ENCODE measurements at places on chromosomes 11 and 22.

- DNase-seq: no peak
These were observed 46.5 kb upstream of the SORL1 start for GRCh38 chr11:121405646-121406045.

- peak; percentile 23 for DNase-seq
These were observed 45.6 kb downstream of the SMCO4 start for GRCh38 chr11:93497596-93497995.

- no peak for DNase-seq
These were observed 13.0 kb upstream of the OPCML start for GRCh38 chr11:133545199-133545803.

DNA sequence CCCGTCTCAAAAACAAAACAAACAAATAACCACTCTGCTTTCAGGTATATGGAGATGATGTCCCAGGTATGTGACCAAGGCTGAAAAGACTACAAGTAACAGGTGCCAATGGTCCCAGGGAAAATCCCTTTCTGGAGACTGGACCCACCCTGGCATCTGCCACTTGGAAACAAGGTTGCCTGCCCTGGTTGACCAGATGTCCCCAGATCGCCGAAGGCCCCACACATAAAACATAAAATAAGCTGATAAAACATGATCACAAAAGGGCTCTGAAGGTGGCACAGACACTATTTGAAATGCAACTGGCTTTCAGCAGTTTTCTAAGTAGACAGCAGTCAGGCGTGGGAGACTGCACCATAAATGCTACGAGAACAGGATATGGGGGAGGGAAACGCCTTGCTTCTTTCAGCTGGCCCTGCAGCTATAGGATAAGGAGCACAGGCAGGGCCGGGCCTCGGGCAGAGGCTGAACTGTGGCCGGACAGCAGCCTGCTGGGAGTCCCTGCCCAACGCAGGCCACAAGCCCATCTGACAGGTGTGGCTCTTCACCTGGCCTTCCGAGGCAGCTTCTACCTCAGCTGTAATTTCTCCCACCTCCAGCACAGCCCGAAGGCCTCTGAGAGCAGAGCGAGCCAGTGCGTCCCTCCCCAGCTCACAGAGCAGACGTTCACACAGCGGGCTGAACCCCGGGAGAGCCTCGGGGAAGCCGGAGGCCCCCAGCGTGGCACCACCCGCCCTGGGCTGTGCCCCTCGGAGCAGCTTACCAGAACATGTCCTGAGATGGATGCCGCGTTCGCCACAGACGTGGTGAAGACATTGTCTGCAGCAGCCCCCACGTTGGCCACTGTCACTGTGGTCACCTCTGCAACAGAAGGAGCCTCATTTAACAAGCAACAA is 4.0 kb downstream of the DEAF1 start:
- peak; percentile 50 for DNase-seq

DNA sequence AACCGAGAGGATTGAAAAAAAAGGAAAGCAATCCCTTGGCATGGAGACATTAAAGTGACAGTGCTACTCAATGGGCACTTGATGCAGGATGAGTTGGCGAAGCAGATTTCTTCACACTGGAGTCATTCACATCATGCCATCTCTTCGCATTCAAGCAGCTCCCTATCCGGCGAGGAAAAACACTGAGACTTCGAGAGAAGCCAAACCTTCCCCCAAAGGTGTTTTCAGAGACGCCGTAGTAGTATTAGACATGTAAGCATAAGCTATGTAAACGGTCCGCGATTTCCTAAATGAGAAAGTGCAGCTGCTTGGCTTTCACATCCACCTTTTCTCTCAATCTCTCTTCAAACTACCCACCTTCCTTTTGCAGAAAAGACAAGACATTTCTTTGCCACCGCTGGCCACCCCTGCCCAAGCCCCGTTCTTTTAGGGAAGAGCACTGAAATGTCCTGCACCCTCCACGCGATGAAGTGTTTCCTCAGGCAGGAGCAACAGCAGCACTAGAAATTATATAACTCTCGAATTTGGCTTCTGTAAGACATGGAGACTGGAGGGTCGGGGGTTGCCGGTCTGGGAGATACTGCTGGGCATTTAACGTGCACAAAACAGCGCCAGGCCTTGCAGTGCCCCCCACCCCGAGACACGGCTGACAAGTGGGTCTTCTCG is at the start of gene DLG2:
TSS of gene DLG2 (minus strand) at position 13 of the 666 bp plus-strand sequence.
- no peak for DNase-seq

DNA sequence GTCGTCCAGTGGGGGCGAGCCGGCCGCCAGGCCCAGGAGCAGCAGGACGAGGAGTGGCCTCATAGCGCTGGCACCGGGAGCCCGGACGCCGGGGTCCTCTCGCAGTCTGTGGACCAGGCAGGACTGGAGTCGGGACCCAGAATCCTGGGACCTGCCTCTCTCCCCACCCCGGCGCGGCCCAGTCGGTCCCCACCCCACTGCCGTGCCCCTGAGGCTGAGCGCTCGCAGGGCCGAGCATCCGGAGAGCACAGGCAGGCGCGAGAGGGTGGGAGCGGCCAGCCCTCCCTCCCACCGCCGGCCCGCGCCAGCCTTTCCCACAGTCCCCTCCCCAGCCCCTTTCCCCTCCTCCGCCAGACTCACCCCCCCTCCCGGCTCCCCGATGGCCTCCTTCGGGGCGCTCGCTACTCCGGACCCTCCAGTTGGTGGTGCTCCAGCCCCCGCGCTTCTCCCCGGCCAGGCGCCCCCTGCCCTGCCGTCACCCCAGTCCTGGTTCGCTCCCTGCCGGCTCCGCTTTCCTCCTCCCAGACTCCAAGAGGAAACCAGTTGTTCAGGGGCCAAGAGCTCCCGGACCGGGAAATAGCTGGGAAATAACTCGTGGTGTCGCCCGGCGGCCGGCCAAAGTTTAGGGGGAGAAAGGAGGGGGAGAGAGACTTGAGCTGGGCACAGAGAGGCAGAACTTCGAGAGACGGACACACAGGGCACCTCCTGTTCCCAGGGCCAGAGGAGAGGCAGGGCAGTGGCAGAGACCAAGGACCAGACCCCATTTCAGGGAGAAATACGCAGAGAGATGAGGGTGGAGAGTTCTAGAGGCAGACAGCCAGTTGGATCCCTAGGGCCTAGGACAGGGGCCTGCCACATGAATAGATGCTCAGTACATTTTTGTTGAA is at the start of gene C1QTNF5:
TSS of gene C1QTNF5 (minus strand) at position 549 of the 887 bp plus-strand sequence. CDS start at position 63, 486 bp downstream.
- peak; percentile 82 for DNase-seq

- no peak for DNase-seq
These were observed 100.9 kb downstream of the SYN3 start for GRCh38 chr22:32957200-32957803.

GRCh38 chr22:39437791-39438704 is 18.8 kb upstream of the MGAT3 start:
- DNase-seq: no peak

DNA sequence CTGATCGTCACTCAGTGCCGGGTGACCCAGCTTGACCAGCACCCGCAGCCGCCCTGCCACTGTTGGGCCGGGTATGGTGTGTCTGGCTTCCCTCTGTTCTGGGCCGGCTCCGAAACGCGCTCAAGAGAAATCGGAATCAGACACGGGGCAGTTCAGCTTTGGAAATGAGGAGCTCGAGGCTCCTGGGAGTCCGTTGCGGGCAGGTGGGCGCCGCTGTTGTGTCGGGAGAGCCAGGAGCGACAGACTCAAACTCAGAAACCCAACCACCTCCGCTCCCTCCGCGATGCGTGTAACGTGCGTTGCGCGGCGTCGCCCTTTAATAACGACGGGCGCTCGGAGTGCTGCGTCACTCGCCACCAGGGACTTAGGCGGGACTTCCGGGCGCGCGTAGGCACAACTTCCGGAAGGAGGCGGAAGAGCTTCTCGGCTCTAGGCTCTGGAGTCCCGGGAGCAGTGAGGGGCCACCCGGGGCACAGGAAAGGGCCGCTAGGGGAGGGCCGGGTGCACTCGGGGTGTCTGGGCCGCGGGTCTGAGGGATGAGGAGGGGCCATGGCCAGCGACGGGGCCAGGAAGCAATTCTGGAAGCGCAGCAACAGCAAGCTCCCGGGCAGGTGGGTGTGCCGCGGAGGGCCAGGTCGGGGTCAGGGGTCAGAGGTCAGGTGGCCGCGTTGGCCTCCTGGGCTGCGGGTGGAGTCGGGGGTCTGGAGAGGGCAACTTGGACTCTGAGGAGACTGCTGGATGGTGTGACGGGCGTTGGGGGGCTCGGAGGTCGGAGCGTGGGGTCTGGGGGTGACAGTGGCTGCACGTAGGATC is at the start of gene TBC1D22A:
TSS of gene TBC1D22A (plus strand) at position 413 of the 813 bp plus-strand sequence. CDS start at position 550, 137 bp downstream.
- DNase-seq: peak; percentile 95

DNA sequence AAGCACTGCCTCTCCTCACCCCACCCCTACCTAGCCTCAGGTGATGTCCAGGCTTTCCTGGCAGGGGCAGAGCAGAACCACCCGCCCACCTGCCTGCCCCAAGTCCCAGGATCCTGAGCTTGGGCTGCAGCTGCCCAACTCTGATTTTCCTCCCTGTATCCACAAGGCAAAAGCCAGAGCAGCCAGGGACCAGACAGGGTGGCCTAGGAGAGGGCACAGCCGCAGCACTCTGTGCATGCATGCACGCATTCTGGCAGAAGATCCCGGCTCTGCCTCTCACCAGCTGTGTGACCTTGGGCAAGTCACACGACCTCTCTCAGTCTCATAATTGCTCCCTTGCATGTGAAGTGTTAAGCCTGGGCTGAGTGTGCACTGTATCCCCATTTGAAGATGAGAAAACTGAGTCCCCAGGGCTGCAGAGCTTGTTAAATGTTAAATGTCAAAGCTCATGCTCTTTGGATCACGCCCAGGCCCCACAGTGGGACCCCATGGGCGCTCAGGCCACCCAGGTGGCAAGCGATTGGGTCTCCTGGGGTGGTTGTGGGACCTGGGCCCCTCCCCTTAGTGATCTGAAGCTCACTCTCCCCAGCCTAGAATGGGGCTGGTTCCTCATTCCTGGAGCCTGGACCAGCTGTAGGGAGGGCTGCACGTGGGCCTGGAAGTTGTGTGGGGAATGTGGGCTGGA is 2.8 kb upstream of the CARNS1 start:
- no peak for DNase-seq

DNA sequence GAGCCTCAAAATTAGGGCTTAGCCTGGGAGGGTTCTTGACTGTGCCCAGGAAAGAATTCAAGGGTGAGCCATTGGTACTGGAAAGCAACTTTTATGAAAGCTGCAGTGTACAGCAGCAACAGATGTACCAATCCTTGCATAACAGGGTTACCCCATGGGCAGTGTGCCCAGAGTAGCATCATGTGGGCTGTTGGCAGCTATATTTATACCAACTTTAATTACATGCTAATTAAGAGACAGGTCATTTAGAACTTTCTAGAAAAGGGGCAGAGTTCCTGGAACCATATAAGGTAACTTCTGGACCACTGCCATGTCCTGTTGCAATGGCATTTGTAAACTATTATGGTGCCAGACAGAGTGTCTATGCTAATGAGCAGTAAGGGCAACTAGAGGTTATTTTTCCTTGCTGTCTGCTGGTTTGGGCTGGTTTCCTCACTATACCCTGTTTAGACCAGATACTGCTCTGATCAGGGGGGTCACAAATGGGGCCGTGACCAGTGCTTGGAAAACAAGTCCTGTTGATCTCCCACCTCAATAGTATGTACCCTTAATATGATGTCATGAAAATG is 1120.5 kb upstream of the RAG2 start:
- DNase-seq: no peak

DNA sequence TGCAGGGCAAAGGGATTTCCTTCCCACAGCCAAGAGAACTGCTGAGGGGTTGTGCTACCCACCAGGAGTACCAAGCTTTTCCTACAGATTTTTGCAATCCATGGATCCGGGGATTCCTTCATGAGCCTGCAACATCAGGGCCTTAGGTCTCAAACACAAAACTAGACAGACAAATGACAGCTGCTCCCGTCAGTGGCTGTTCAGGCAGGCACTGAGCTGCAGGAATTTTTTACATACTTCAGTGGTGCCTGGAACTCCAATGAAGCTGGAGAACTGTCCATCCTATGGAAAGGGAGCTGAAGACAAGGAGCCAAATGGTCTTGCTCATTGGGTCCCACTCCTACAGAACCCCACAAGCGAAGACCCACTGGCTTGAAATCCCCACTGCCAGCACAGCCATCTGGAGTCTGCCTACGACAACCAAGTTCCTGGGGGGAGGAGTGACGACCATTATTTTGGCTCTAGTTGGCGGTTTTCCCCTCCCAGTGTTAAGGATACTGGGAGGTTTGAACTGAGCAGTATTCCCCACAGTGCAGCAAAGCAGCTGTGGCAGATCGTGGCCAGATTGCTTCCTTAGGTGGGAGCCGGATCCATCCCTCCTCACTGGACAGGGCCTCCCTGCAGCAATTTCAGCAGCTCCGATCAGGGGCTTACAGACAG is 157.7 kb upstream of the TMEM45B start:
- DNase-seq: no peak

DNA sequence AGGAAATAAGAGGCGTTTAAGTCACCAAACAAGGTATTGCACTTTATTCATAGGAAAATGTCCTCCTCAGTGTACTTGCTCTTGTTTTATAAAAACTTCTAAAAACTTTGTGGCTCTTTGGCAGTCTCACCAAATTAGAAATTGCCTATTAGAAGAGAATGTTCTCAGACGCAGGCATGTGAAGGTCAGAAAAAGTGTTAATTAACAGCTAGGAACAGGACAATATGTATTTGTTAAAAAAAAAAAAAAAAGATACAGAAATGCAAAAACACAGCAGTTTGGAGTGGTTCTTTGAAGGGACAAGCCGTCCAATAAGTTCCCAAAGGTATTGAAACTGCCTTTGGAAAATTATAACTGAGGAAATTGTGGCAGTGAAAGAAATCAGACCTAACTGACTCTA is 67.9 kb downstream of the SLC25A17 start:
- no peak for DNase-seq

DNA sequence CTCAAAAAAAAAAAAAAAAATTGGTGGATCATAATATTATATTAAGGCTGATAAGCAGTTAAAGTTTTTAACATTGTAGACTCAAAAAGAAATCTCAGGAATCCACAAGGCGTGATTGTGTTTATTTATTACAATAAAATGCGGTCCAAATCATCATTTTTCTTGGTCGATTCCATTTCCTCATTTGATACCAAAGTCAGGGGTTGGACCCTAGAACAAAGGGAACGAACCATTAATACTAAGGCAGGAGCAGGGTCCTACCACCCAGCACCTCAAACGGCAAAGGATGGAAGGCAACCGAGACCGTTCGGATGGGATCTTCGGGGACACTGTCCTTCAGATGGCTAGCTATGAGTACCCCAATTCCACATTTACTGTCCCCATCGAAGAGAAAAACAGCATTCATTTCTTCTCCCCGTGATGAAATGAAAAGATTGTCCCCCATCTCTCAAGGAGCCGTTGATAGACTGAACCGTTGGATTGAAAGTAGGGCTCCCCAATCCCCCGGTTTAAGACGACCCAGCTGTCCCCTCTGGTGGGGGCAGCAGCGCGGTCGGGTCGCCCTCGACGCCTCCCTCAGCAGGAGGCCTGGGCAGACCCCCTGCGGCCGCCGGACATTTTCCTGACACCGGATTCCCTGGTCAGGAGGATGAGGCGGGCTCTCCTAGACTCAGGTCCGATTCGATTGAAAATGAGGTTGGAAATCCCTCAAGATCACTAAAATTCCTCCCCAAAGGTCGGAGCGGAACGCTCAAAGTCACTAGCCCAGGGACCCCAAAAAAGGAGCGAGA is 607 bp downstream of the DMC1 start:
- DNase-seq: no peak

- DNase-seq: peak; percentile 39
These were observed 37.7 kb downstream of the SHISAL1 start for GRCh38 chr22:44274918-44275630.

GRCh38 chr22:49101873-49102272 is 725.8 kb downstream of the BRD1 start:
- DNase-seq: no peak

- DNase-seq: peak; percentile 69
These were observed 2.3 kb downstream of the C1QTNF5 start for GRCh38 chr11:119338318-119338890.

GRCh38 chr11:1572197-1573076 is at the start of gene DUSP8:
Gene DUSP8 (minus strand): TSS chr11:1572271. CDS start chr11:1565826, 6,445 bp downstream.
- DNase-seq: peak; percentile 97
